AG08396 (cell line): ENCODE measurements at places on chromosomes 1 and 21.

DNA sequence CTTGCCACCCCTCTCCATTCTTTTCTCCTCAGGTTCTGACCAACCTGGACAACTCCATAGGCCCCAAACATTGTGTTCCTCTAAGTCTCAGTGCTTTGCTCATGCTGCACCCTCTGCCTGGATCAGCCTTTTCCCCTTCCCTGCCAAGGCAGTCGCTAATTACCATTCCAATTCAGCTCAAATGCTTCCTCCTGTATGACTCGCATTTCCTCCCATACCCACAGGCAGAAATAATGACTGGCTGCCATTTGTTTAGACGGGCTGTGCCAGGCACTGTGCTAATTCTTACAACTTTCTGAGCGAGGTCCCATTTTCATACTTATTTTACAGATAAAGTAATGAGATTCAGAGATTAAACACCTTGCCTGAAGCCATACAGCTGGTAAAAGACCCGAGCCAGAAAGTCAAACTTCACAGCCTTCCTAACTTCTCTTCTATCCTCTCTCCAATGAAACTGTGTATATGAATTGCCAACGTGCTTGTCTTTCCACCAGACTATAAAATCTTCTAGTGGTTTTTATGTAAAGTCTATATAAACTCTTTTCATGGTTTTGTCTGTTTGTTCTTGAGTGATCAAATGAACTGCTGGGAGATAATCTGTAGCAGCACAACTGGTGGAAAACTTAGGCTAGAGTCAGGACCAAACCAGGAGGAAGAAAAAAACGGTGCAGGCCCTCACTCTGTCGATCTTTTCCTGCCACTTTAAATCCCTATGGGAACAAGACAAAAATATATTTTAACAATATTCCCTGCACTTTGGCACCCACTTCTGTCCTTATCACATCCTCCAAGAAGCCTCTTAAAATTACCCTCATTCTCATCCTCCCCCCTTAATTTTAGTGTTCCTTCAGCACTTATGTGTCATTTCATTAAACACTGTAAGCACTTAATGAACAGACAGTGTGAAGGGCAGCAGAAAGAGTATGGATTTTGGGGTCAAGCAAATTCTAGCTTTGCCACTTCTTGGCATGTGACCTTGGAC is 33.7 kb downstream of the RAB3B start:
- DNase-seq = no peak

DNA sequence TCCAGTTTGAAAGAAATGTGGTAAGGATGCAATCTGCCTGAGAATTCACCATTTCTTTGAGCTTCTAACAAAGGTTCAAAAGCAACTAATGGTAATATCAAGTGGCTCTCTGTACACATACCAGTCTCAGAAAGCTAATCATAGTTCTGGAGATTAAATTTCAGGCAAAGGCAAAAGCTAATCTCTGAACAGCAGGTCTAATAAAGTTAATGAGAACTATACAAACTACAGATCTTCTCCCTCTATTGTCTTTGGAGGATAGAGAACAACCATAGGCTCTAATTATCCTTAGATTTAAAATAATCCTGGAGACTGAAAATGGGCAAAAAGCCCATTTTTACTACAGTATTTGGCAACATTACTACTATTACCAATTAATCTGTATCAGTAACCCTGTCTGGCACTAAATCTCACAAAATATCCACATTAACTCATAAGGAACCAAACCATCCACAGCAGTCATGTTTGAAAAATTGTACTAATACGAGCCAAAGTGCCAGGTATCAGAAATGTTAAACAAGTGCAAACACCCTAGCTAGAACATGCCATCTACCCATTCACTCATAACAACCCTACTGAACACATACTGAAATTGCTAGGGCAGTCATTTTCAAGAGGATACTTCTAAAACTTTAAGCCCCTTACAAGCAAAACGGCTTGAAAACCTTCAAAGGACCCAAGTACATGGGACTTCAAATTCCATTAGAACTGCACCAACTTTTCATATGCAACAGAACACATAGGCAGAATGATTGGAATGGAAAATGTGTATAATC is 4.8 kb downstream of the DIPK1A start:
- no peak for DNase-seq

DNA sequence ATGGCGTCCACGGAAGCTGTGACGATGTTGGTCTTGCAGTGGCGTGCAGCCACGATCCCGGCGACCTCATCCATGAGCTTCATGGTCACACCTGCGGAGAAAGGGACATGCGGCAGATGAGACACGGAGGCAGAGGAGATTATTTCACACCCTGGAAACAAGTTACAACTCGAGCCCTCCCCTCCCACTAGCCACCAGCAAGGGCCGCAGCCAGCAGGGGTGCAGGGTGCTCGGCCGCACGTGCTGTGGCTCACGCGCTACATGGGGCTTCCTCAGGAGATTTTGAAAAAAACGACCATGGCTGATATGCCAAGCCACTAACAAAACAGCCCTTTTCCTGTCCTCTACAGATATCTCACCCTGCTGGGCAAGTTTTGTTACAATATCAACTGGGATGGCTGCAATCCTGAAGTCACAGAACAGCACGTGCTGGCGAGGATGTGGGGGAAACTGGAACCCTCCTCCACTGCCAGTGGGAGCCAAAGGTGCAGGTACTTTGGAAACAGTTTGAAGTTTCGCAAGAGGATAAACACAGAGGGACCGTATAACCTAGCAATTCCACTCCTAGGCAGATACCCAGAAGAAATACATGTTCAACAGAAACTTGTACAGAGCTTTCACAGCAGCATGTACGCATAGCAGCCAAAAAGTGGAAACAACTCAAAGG is 34.1 kb upstream of the GPR153 start:
- no peak for DNase-seq

DNA sequence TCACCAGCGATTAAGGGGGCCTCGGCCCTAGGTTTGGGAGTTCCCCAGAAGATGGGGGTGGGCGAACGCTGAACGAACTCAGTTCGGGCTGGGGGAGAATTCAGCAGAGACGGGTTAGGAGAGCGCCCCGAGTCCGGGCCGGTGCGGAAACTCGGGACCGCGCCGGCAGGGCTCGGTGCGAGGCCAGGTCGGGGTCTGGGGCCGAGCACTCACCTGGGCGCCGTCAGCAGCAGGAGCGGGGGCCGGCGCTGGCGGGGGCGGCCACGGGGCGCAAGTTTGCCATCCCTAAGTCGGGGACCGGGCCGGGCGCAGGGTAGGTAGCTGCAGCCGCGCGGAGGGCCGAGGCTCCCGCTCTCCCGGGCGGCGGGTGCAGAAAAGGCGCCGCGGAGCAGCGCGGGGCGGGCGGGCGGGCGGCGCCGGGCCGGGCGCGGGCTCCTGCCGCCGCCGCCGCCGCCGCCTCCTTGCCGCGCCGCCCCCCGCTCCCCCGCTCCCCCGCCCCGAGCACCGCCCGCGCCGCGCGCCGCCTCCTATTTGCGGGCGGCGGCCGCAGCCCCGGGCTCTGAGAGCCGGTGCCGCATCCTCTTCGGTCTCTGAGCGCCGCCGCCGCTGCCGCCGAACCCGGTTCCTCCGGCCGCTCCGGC is 349 bp downstream of the ADGRB2 start:
- DNase-seq = no peak

- DNase-seq = no peak
Measured at GRCh38 chr1:152048416-152049009, 11.7 kb upstream of the S100A11 start.
